Dorsolateral prefrontal cortex (tissue), 122 donors: ENCODE measurements at places on chromosomes 5 and 9.
A peak's percentile ranks its signal among the peaks of the same experiment; 100 is the strongest.

- DNase-seq, result no peak
These were observed 41.3 kb upstream of the ROPN1L start for GRCh38 chr5:10400411-10400810.

- DNase-seq, result no peak
These were observed 126.0 kb upstream of the MAN2A1 start for GRCh38 chr5:109563739-109564138.

GRCh38 chr9:3960661-3961144, 339.2 kb downstream of the GLIS3 start:
- DNase-seq, result no peak

- DNase-seq, result no peak
These were observed 58.6 kb downstream of the CEP120 start for GRCh38 chr5:123364441-123365155.

GRCh38 chr9:121359351-121360294, 10.4 kb downstream of the STOM start:
- no peak for DNase-seq

DNA sequence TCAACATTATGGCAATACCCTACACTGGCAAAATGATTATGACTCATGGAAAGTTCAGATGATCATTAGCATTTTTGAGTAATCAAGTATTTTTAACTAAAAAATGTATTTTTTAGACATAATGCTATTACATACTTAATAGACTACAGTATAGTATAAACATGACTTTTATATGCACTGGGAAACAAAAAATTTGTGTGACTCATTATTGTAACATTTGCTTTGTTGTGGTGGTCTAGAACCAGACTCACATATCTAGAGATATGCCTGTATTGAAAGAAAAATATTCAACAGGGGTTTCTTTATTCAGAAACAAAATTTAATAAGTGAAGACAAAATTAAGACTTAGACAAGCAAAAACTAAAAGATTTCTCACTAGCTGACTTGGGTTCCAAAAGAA, 385.3 kb upstream of the RIOK2 start:
- DNase-seq, result no peak

GRCh38 chr9:11128156-11128555, 515.4 kb upstream of the PTPRD start:
- no peak for DNase-seq

- peak; percentile 65 for DNase-seq
These were observed 20.7 kb upstream of the C5orf47 start for GRCh38 chr5:173968154-173968797.

DNA sequence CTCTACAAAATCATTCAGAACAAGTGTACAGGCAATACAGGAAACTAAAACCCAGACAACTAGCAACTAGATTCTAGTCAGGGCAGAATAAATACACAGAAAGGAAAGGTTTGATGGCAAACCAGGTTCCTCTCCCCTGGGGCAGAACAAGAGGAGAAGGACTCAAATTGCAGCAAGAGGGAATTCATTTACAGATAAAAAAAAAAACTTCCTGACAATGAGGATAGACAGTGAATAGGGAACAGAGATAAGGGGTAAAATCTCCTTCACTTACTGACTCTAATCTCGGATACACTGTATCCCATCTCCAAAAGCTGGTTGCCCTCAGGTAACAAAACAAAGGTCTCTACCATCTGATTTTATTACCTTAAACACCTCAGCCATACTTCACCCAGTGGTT, 244.0 kb downstream of the SEC61B start:
- DNase-seq, result no peak

DNA sequence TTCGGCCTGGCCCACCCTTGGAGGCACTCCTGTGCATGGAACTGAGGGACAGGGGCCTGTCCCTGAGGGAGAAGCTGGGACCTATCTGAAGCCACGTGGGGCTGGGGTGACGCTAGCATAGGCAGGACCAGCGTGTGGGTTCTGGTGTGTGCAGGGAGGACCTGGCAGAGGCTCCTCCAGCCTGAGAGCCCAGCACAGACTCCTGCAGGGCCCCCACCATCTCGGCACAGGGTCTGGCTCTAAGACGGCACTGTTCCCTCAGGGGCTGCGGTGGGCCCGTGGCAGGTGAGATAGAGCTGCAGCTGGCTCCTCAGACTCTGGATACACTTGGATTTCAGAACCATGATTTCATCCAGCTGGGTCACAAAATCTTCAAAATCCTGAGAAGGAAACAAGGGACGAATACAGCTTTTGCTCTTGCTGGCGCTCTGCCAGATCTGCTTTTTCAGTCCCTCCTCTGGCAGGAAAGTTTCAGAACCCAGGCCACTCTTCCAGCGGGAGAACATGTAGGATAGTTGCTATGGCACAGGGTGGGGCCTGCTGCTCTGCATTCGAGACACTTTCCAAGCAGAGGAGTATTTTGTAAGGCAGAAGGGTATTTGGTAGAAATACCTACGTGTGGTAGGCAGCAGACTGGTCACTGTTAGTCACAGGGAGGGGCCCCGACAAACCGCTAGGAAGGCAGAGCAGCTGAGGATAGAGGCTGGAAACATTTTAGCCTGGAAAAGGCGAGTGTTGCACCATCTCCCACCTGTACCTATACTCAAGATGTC, 74.7 kb downstream of the KIF24 start:
- peak; percentile 37 for DNase-seq

DNA sequence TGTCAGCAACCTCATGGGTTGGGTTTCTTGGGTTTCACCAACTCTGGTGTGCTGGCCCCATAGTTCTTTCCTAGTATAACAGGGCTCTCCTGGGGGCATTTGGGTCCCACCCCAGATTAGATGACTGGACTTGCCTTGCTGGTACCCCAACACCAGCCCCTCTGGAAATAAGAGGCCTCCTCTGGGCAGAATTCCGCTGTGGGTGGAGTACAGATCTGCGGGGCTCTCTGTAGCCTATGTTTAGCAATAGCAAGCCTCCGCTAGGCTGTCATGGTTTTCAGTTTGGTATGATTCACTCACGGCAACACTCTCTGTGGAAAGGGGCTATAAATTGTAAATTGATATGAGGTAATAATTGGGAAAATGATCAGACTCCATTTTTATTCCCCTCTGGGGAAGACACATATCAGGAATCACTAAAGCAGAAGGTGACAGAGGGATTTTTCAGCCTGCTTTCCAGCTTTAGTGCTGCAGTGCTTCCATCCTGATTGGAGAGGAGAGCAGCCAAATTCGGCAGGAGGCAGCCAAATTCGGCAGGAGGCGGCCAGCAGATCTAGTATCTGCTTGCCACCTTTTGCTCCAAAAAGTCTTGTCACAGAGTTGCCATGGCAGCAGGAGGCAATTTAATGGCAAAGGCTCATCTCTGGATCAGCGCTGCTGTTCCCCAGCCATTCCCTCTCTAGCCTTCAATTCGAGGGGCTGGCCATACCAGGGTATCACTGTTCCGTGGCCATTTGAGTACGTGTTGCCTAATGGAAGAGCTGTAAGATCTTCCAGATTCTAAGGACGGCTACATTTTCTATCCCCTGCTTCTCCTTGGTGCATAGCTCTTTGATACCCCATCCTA, 84.6 kb downstream of the SLC44A1 start:
- DNase-seq, result peak; percentile 67

GRCh38 chr5:134223406-134224248, 2.2 kb downstream of the PPP2CA start:
- DNase-seq, result no peak

DNA sequence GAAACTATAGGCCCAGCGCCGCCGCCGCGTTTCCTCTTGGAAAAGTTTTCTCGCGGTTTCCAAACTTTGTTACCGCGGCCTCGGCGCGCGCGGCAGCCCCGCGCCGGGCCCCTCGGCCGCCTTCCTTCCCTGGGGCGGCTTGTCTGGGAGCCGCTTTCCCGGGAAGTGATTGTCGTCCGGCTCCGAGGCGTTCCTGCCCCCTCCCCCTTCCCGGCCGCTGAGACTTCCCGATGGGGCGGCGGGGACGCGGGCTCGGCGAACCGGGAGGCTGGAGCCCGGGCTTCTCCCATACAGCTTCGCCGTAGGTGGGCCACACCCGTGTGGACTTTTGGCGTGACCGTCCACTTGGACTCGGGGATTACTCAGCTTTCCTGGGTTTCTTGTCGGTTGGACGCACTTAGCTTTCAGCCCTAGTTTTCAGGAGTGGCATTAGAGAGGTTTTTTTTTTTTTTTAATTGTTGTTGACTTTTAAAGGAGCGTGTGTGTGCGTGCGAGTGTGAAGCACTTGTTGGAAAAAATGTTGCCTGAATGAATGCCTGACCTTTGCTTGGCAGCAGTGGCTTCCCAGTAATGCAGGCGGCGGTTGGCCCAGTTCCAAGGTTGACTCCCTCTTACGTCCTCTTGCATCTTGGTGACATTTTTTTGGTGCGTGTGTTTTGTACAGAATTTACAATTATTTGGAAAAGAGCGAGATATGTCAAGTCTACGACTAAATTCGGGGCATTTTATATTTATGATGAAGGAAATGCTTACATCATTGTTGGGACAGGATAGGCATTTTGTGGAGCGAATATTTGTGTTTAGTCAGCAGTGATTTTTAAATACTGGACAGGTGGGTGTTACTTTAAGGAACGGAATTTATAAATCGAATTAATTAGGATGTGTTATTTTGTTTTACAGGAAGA, 821 bp downstream of the CTNNA1 start:
- DNase-seq, result peak; percentile 40

DNA sequence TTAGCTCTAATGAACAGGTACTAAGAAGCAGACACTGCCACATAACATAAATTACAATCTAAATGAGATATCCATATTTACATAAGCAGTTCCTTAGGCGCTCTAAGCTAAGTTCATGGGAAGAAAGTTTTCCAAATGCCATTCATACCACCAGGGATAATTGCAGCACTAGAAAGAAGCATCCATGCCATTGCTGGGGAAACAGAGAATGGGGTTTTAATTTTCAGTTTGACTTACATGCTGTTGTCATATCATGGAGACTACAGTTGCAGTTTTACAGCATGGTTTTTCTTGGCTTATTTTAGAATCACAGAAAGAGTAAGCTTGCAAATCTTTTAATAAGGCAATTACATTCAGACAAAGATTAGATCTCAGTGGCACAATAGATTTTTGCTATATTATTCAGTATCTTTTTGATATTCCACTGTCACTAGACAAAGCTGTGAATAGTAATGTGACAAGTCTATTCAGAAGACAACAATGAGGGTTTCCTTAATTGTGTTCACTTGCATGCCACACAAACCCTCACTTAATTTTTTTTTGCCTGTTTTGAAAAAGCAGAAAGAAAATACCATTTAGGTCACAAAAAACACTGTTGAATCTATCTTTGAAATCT, 108.4 kb upstream of the ELAVL2 start:
- no peak for DNase-seq

GRCh38 chr5:58800356-58800755, 217.5 kb downstream of the RAB3C start:
- DNase-seq, result no peak

GRCh38 chr9:85428230-85428629, 313.5 kb downstream of the AGTPBP1 start:
- no peak for DNase-seq

- no peak for DNase-seq
These were observed 491.2 kb downstream of the PSAT1 start for GRCh38 chr9:78788101-78788500.

DNA sequence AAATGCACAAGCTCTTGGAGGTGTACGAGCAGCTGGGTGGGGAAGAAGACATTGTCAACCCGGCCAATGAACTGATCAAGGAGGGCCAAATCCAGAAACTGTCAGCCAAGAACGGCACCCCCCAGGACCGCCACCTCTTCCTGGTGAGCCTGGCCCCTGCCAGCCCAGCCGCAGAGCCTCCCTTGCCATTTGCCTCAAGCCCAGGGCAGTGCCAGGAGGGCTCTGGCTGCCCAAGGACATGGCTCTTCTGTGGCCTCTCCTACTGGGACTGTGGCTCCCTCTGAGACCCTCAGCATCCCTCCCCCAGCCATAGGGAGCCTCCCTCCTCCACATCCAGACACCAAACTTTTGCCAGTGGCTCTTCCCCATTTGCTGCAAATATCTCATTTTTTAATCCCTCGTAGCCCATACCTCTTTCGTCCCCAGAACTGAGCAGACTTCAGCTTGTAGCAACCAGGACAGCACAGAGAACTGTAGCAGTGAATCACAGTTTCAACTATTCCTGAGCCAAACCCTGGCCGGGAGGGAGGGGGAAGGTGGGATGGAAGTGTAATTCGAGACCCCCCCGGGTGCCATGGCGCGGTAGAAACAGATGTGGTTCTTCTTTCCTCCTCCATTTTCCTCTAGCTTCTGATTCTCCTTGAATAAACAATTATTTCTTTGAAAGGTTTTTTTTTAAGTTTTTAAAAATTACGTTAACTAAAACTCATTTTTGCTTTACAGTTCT, 44.5 kb upstream of the SUSD3 start:
- peak; percentile 11 for DNase-seq

GRCh38 chr5:50564558-50564957, 101.9 kb upstream of the PARP8 start:
- no peak for DNase-seq

GRCh38 chr5:95620870-95621838, 1.3 kb downstream of the GPR150 start:
- DNase-seq, result peak; percentile 23

- no peak for DNase-seq
These were observed 6.0 kb upstream of the PLAC8L1 start for GRCh38 chr5:146111409-146111808.

- no peak for DNase-seq
These were observed 7.2 kb downstream of the NINJ1 start for GRCh38 chr9:93126825-93127368.

DNA sequence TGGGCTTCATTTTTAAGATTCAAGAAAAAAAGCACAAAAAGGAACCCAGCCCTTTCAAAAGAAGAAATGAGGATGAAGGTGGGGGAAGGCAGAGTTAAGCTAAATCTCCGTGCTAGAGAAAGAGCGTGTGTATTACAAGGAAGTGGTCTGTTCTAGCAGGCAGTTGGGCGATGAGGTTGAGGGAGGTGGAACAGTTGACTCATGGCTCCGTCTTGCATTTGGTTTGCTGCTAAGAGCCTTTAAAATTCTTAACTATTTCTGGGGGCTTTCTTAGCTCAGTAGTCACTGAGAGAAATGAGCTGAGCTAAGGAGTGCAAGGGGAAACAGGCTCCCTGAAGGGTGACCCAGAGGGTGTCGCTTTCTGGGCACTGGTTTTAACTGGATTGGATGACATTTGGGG, 117.4 kb downstream of the GCNT1 start:
- no peak for DNase-seq

DNA sequence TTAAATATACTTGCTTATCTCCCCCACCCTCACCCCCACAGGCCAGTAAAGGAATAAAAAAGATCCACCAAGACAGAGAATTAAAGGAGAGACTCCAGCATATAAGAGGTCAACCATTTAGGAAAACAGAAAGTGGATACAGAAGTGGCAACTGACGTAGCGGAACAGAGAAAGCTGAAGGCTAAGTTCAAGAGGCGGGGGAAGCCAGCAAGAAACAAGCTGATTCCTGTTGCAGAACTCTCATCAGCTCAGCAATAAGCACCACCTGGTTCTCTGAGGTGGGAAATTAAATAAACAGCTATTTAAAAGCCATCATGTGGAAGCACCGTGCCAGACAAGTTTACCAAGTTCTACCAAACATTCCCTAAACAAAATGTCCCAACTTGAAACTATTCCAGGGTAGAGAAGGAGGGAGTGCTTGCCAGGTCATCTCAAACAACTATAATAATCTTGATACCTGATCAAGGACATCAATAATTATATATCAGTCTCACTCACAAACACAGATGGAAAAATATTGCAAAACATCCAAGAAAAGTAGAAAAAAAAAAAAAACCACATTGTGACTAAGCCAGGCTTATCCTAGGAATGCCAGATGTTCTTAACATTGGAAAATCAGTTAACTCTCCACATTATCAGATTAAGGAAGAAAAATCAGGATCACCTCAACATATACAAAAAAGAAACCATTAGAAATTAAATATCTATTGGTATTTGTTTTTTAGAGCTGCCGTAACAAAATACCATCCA, 7.3 kb upstream of the ARL15 start:
- DNase-seq, result no peak
